ENCODE measurements at places on chromosomes 7 and 10. TPM values are rescaled to one million over a fixed set of nuclear protein-coding genes. Genes with fewer than 3 reads are reported as not detected.

The IKZF1 gene
- total RNA-seq = 236 TPM

The CCZ1 gene
- 88.6 TPM for total RNA-seq

The PPP1R3C gene
- total RNA-seq = 0.15 TPM

The LBX1 gene
- total RNA-seq = not detected

The ATOH7 gene
- total RNA-seq = not detected

The IFIT1B gene
- not detected for total RNA-seq

The ZNF32 gene
- 12.7 TPM for total RNA-seq

The FGFR2 gene
- total RNA-seq = not detected

The SLC39A12 gene
- total RNA-seq = not detected

The UNC5B gene
- total RNA-seq = 0.08 TPM

The SPDYE8 gene
- total RNA-seq = not detected

The NUTM2E gene
- not detected for total RNA-seq

The LRRC4 gene
- not detected for total RNA-seq

The PON3 gene
- not detected for total RNA-seq

The ITPRIP gene
- 16.1 TPM for total RNA-seq

The PPIF gene
- total RNA-seq = 177 TPM

The C10orf67 gene
- not detected for total RNA-seq

The ANKRD61 gene
- 0.15 TPM for total RNA-seq

The WBP1L gene
- total RNA-seq = 13.8 TPM

The SYT15B gene
- total RNA-seq = 0.06 TPM
